ENCODE measurements at places on chromosomes 12 and 14.

DNA sequence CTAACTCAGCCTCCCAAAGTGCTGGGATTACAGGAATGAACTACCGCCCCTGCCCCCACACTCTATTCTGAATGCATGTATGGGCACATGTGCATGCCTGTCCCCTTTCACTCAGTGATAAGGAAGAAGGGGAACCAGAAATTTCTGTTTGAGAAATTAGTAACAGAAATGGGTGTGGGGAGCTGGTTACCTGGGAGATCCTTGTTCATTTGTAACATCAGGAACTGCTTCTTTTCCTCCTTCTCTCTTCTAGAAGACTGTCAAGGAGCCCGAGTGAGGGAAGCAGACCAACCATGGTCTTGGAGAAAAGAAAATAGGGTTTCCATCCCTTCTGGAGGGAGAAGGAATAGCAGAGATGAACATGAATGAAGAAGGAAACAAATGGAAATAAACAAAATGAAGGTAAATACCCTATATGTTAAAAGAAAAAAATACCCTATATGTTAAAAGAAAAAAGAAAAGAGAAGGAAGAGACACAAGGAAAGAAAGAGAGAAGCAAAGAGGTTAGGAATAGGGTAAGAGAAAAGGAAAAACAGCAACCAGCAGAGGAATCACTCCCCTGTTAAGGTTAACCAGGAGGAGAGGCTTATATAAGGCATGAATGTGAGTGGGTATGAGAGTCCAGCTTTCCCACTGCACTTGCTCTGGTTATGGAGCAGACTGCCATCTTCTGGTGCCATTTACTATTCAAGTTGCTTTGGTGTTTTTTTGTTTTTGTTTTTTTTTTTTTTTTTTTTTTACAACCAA lies 3.3 kb downstream of the PPP1R3E start:
- DNase-seq, result no peak

GRCh38 chr12:67633024-67633610 lies 15.4 kb upstream of the DYRK2 start:
- no peak for DNase-seq

DNA sequence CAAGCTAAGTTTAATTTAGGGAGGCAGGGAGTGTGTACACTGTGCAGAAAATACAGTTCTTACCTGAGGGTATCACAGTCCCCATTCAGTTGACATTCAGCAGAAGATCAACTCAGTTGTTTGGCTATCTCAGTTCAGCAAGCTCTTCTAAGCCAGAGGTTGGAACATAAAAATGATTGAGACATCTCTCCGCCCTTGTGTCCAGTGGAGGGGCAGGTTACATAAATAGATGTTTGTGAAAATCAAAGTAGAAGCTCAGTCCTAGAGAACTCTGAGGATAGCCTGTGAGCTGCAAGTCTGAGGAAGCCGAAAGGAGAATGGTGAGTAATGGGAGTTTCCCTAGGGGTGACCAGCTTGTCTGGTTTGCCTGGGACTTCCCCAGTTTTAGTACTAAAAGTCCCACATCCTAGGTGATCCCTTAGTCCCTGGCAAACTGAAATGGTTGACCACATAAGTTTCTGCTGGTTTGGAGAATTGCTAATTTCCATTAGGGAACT lies 251.4 kb upstream of the ATP2B1 start:
- no peak for DNase-seq

DNA sequence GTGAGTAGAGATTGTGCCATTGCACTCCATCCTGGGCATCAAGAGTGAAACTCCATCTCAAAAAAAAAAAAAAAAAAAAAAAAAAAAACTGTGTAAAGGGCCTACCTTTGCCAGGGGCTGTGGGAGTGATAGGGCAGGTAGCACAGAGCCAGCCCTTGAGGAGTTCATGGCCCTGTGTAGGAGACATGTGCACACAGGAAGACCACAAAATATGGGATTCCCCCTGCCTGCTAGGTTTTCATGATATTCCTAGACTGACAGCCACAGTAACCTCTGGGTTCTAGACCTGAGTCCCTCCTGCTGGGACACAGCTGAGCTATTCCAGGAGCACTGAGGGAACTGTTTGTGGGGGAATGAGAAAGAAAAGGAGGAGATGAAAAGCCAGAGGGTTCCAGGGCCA lies 8.3 kb upstream of the SPTSSA start:
- DNase-seq, result no peak

DNA sequence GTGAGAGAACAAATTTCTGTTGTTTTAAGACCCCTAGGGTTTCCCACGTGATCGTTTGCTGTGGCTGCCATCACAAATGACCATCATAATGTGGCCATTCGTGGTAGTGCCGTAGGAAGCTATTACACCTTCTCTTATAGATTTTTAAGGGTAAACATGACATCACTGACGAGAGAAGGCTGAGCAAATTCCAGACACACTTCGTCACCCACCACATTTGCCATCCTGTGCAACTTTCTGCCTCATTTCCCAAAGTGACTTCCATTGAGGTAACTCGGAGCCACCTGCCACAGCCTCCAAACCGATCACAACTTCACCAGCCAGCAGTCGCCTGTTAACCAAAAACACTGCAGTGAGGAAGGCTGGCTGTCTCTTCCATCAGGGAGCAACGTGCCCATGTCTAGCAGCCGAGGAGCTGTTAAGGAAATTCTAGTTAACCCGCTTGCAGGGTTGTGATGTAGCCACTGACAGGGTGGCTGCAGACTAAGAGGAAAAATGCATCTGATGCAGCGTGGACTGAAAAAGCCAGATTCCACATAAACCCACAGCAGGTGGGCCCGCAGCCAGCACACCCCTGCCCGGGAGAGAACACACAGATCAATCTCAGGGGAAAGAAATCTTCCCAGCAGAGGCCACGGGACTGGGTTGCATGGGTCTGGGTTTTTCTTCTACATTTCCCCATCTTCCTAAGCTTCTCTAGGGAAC lies 44.6 kb downstream of the CCDC85C start:
- DNase-seq, result no peak

GRCh38 chr12:27541031-27541719 lies 17.2 kb downstream of the PPFIBP1 start:
- no peak for DNase-seq

DNA sequence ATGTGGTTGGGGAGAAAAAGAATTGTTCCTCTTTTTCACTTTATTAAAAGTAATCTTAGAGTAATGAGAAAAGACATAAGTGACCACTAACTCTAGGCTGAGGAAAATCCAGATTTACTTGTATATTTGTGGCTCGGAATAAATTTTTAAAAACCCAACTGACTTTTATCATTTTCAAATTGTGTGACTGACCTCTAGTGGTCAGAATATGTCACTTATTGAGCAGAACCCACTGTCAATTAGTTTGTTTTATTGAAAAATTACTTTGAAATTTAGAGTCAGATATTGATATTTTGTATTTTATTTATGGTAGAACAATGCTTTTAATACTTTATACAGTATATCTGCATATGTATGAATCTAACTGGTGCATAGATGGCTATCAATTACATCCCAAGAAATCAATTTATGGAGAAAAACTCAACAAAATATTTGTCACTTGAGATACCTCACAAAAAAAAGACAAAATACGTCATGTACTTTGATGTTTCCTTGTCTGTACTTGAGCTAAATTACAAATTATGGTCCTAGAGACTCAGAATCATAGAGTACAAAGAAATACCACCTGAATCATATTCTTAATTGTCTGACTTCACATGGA lies 229.4 kb downstream of the CNTN1 start:
- DNase-seq, result no peak

GRCh38 chr14:71339650-71340415 lies 432.6 kb downstream of the PCNX1 start:
- no peak for DNase-seq

DNA sequence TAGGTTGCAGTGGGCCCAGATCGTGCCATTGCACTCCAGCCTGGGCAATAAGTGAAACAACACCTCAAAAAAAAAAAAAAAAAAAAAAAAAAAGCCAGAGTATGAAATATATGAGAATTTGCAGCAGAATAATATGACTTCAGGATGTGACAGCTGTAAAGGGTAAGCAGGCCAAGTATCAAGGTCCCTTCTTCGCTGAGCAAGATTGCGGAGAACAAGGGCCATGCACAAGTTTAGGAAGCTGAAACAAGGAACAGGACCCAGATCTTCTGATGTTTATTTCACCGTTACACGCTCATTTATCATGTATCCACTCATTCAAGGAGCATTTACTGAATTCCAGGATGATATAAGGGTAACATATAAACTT lies 659 bp upstream of the FOXJ2 start:
- no peak for DNase-seq

DNA sequence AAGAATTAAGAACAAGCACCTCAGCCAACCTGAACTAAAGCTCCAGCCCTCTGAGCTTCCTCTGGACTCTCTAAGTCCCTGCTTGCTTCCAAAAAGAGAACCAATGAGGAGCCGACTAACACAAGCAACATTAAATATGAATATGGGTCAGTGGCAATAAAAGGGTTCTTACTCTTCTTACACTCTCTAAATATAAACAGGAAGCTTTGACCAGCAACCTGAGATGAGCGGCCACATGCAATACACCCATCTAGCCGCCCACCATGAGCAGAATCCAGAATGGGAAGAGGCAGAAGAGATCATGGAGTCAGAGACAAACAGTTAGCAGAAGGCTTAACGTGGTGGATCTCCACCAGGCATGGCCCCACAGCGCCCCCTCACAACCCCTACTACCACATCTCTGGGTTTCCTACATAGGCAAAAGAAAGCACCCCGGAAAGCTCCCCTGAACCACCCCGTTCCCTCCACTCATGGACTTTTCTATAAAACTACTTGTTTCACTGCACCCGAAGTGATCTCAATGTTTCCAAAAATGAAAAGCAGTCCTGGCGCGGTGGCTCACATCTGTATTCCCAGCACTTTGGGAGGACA lies 59.4 kb downstream of the TTC7B start:
- no peak for DNase-seq

DNA sequence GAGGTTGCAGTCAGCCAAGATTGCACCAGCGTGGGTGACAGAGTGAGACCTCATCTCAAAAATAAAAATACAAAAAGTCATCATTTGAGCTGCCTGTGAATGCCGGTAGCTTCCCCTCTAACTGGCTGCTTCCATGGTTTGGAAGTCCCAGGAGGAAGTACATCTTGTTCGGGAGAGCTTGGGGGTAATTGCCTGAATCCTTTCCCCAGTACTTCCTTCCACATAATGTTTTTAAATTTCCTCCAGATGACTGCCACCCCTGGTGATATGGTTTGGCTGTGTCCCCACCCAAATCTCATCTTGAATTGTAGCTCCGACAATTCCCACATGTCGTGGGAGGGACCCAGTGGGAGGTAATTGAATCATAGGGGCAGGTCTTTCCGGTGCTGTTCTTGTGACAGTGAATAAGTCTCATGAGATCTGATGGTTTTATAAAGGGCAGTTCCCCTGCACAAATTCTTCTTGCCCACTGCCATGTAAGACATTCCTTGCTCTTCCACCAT lies 87.2 kb downstream of the SPRING1 start:
- DNase-seq, result no peak

GRCh38 chr14:32913725-32914124 lies 25.0 kb upstream of the NPAS3 start:
- DNase-seq, result no peak

DNA sequence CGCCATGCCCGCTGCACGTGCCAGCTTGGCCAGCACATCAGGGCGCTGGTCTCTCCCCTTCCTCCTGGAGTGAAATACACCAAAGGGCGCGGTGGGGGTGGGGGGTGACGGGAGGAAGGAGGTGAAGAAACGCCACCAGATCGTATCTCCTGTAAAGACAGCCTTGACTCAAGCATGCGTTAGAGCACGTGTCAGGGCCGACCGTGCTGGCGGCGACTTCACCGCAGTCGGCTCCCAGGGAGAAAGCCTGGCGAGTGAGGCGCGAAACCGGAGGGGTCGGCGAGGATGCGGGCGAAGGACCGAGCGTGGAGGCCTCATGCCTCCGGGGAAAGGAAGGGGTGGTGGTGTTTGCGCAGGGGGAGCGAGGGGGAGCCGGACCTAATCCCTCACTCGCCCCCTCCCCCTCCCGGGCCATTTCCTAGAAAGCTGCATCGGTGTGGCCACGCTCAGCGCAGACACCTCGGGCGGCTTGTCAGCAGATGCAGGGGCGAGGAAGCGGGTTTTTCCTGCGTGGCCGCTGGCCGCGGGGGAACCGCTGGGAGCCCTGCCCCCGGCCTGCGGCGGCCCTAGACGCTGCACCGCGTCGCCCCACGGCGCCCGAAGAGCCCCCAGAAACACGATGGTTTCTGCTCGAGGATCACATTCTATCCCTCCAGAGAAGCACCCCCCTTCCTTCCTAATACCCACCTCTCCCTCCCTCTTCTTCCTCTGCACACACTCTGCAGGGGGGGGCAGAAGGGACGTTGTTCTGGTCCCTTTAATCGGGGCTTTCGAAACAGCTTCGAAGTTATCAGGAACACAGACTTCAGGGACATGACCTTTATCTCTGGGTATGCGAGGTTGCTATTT lies 914 bp upstream of the CCND2 start:
- DNase-seq, result no peak

DNA sequence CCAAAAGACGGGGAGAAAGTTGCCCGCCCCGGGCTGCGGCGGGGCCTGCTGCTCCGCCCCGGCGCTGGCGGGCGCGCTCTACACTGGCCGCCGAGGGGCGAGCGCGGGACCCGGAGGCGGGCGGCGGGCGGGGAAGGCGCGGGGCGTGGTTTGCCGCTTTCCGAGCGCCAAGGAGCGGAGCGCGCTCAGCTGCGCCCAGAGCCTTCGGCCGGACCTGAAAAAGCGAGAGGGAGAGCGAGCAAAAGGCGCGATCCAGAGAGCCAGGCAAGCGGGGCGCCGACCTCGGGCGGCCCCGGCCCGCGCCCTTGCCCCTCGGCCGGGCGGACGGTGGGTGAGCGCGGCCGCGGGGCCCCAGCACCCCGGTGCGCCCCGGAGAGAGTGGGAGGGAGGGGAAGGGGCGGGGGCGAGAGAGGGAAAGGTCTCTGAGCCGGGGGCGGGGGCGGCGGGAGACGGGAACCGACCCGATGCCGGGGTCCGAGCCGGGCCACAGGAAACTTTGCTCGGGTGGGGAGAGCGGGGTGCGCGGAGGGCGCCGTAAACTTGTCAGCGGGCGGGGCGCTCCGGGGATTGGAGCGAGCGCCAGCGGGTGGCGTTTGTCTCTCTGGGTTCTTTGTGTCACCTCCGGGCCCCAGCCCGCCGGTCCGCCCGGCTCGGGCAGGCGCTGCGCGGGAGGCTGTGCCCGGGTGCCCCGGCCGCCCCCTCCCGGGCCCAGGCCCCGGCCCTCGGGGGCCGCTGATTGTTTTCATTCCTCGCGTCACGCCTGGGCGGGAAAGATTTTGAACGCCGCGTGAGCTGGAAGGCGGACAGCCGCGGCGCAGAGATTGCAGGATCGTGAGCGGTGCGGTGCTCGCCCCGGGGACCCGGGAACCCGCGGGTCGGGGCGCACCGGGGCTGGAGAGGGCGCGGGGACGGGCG lies at the start of gene SYNE2:
Gene SYNE2 (plus strand): TSS at position 188 of the 915 bp plus-strand sequence. CDS start 56,145 bp downstream, outside the sequence.
- DNase-seq, result peak; percentile 65

- DNase-seq, result no peak
Observed at GRCh38 chr14:80278293-80279023, 67.2 kb upstream of the DIO2 start.

DNA sequence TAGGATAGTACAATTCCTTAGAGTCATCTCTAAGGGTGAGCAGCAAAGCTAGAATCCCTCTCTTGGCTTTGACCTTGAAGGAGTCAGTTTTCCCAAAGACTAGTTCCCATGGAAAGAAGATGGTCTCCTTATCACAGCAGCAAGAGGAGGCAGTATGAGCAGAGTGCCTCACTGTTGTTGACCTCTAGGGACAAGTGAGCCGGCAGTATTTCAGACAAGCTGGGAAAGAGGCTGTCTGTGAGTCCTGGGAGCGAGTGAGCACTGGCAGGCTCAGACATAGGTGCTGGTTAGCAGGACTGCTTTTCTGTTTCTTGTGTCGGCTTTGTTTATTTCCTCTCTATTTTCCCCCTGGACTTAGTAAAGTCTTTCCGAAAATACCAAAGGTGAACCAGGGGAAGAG lies 60.7 kb downstream of the NTF3 start:
- DNase-seq, result no peak

- DNase-seq, result no peak
Observed at GRCh38 chr14:21406213-21406612, 22.4 kb upstream of the SUPT16H start.
